Peyer's patch (tissue), 4 donors: ENCODE measurements at places on chromosomes 13 and 19. TPM values are rescaled to one million over a fixed set of nuclear protein-coding genes. Genes with fewer than 3 reads are reported as not detected.

Gene GFY
- total RNA-seq, result not detected

Gene ANGPTL8
- total RNA-seq, result not detected

Gene LGALS14
- not detected for total RNA-seq

Gene EPS8L1
- 5.0 TPM for total RNA-seq

Gene ZNF575
- total RNA-seq, result 1.7 TPM

Gene SIX5
- total RNA-seq, result 5.8 TPM

GRCh38 chr19:47309608-47310007, at the start of gene C5AR1:
C5AR1 (plus strand) TSS chr19:47309861; CDS start chr19:47309896, 35 bp downstream.
- no peaks in the 10 kb centered on the region for H3K27me3 ChIP-seq
- DNase-seq, result no peak
- no peak within 1 kb of the TSS for H3K27ac ChIP-seq

DNA sequence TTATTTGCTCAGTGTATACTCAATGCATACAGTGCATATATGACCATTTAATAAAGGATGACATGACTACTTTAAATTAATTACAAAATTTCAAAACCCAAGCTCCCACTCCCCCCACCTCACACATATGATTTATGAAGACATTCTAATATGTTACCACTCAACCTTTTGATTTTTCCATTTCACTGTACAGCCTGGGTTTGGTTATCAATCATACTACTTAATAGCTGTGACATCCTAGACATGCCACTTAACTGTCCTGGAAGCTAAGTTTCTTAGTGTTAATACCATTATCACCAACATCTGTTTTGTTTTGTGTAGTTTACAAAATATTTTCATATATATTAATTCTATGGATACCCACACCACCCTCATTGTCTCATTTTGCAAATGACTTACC, 42.2 kb downstream of the UBL3 start:
- H3K4me1 ChIP-seq, result no peaks in the 10 kb centered on the region
- H3K4me3 ChIP-seq, result no peak overlapping the region
- no peaks in the 10 kb centered on the region for H3K27me3 ChIP-seq
- H3K27ac ChIP-seq, result no peak overlapping the region
- DNase-seq, result no peak
- no peaks in the 10 kb centered on the region for H3K36me3 ChIP-seq

- no peak overlapping the region for H3K27ac ChIP-seq
- no peak overlapping the region for H3K4me3 ChIP-seq
- no peak for DNase-seq
- H3K27me3 ChIP-seq, result no peaks in the 10 kb centered on the region
These were observed 139.1 kb downstream of the SLC7A1 start for GRCh38 chr13:29456419-29456818.

DNA sequence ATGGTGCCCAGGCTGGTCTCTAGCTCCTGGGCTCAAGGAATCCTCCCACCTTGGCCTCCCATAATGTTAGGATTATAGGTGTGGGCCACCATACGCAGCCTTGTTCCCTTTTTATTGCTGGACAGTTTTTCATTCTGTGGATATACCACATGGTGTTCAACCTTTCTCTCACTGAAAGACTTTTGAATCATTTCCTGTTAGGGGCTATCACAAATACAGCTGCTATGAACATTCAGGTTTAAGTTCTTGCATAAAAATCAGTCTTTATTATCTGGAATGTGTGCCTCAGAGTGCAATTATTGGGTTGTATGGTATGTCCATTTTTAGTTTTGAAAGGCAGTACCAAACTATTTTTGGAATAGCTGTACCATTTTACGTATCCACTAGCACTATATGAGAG, 647.2 kb downstream of the LIG4 start:
- H3K36me3 ChIP-seq, result no peaks in the 10 kb centered on the region
- no peaks in the 10 kb centered on the region for H3K27me3 ChIP-seq
- no peak overlapping the region for H3K4me3 ChIP-seq
- DNase-seq, result no peak

DNA sequence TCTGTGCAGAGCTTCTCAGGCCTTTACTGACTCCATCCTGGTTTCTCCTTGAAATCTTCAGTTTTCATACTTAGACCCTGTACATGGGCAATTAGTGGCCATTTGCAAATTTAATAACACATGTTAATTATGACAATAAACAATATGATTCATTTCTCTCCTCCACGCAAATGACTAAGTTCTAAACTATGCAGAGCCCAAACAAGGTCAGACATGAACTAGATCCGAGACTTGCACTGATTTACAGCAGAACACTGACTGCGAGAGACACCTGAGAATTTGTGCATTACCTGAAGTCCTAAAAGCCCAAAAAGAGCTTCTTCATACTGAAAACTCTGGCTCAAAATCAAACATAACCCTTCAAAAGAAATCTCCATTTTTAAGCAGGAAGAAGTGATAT, 521.8 kb downstream of the MYO16 start:
- no peak overlapping the region for H3K27ac ChIP-seq
- H3K4me3 ChIP-seq, result no peak overlapping the region
- no peaks in the 10 kb centered on the region for H3K36me3 ChIP-seq
- H3K4me1 ChIP-seq, result no peaks in the 10 kb centered on the region

- no peak for DNase-seq
- H3K27me3 ChIP-seq, result no peaks in the 10 kb centered on the region
- no peak overlapping the region for H3K4me3 ChIP-seq
- H3K36me3 ChIP-seq, result no peaks in the 10 kb centered on the region
- no peak overlapping the region for H3K27ac ChIP-seq
These were observed 25.0 kb downstream of the SERP2 start for GRCh38 chr13:44398606-44399005.

DNA sequence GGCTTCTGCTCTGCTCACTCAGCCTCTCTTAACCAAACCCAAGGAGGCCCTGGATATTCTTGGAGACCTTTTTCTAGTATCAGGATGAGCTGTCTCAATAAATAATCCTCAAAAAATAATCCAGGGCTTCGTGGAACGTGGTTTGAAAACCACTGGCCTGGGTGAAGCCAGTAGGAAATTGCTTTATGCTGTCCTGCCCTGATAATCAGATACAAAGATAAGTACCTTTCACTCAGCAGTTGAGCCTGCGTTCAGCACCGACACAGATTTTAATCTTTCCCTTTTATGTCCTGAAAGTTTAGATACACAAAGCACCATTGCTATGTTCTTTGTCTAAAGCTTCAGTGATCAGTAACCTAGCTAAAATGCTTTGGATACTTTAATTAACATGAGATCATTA, 460.0 kb downstream of the RFC3 start:
- H3K4me1 ChIP-seq, result no peaks in the 10 kb centered on the region
- no peak overlapping the region for H3K4me3 ChIP-seq
- no peaks in the 10 kb centered on the region for H3K27me3 ChIP-seq
- no peak overlapping the region for H3K27ac ChIP-seq

GRCh38 chr13:67643516-67644055, 413.4 kb upstream of the PCDH9 start:
- H3K4me1 ChIP-seq, result no peaks in the 10 kb centered on the region
- no peaks in the 10 kb centered on the region for H3K36me3 ChIP-seq
- no peak for DNase-seq
- H3K4me3 ChIP-seq, result no peak overlapping the region
- H3K27me3 ChIP-seq, result no peaks in the 10 kb centered on the region

DNA sequence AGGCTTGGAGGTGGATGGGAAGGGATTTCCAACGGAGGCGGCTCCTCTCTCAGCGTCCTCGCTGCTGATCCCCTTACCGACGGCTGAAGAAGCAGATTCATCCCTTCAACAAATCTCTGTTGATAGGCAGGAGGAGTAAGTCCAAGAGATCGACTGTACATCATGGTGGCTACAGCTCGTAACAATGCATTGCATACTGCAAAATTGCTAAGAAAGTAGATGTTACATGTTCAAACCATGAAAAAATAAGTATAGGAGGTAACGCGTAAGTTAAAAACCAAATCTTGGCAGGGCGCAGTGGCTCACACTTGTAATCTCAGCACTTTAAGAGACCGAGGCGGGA, 468 bp upstream of the SLC39A3 start:
- no peak overlapping the region for H3K27ac ChIP-seq
- no peaks in the 10 kb centered on the region for H3K36me3 ChIP-seq
- H3K4me3 ChIP-seq, result peak overlapping the region; percentile 97
- no peak for DNase-seq
- no peaks in the 10 kb centered on the region for H3K27me3 ChIP-seq

GRCh38 chr19:4878491-4878968, 11.1 kb upstream of the PLIN3 start:
- no peaks in the 10 kb centered on the region for H3K4me1 ChIP-seq
- no peaks in the 10 kb centered on the region for H3K27me3 ChIP-seq
- H3K27ac ChIP-seq, result no peak overlapping the region

DNA sequence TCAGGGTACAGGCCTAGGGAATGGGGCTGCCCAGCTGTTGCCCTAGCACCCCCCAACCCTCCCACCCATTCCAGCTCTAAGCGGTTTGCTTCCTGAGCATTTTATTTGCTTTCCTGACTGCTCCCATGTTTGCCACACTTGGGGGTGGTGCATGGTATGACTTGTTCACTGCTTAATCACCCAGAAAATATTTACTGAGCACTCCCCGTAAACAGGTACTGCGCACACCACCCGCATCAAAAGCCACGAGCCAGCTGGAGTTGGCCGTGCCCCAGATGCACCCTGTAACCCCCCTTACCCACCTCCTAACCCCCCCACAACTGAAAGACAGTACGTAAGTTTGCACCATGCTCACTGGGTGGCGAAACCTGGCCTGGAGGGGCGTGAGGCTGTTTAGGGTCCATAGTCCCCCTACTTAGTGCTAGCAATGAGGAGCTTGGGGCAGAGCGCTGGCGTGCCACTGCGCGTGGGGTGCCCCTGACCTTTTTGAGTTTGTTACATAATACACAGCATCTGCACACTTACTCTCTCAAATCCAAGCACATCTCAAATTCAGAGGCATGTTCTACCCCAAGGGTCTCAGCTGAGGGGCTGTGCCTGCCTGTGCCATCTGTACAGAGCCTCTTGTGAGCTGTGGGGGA, 29.8 kb downstream of the DPF1 start:
- no peaks in the 10 kb centered on the region for H3K27me3 ChIP-seq
- no peak for DNase-seq
- H3K4me1 ChIP-seq, result no peaks in the 10 kb centered on the region

- H3K4me1 ChIP-seq, result peaks cover 84% of the 10 kb centered on the region
- peak overlapping the region; percentile 96 for H3K27ac ChIP-seq
- H3K36me3 ChIP-seq, result no peaks in the 10 kb centered on the region
- DNase-seq, result peak; percentile 80
- peak overlapping the region; percentile 99 for H3K4me3 ChIP-seq
- no peaks in the 10 kb centered on the region for H3K27me3 ChIP-seq
These were observed 6.6 kb downstream of the ZBTB7A start for GRCh38 chr19:4059891-4060620.

DNA sequence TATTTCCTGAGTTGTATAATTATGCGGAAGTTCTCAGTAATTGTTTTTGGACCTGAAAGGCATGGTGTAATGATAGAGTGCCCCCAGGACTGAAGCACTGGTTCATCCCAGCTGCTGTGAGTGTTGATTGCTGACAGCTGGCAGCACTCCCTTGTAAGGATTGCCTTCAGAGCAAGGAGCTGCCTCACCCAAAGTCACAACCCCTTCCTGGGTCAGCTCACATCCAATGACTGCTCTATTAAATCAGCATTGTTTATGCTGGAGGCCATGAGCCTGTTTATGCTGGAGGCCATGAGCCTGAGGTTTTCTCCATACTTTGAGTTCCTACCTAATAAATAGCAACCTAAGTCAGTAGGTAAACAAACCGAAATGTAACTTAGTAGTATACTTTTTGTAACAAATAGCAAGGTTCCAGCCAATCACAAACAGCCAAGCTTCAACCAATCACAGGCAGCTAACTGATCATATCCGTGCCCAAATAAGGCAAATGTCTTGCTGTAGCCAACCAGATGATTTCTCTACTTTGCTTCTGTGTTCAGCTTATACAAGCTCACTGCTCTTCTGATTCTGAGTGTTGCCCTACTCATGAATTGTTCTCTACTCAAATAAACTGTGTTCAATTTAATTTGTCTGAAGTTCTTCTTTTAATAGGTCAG, 11.7 kb upstream of the SPACA6 start:
- H3K4me3 ChIP-seq, result no peak overlapping the region
- H3K4me1 ChIP-seq, result no peaks in the 10 kb centered on the region
- H3K27ac ChIP-seq, result no peak overlapping the region
- H3K36me3 ChIP-seq, result no peaks in the 10 kb centered on the region

DNA sequence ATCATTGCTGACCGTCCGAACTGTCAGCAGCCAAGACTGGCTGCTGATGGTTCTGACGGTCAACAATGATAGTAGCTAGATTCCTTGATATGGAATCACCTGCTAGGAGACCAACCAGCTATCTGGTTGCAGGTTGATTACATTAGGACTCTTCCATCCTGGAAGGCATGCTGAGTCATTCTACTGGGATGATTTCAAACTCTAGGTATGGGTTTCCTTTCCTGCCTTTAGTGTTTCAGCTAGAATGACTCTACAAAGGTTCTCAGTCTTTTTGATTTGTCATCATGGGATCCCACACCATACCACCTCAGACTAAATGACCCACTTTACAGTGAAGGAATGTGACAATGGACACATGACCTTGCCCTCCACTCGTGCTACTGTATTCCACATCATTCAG, 138.1 kb upstream of the KL start:
- no peak overlapping the region for H3K27ac ChIP-seq
- no peak overlapping the region for H3K4me3 ChIP-seq
- no peaks in the 10 kb centered on the region for H3K4me1 ChIP-seq
- H3K36me3 ChIP-seq, result no peaks in the 10 kb centered on the region

GRCh38 chr13:35797244-35797643, 320.8 kb upstream of the MAB21L1 start:
- no peak overlapping the region for H3K27ac ChIP-seq
- no peak for DNase-seq
- H3K4me3 ChIP-seq, result no peak overlapping the region
- H3K4me1 ChIP-seq, result no peaks in the 10 kb centered on the region
